ENCODE measurements at places on chromosomes 1 and 21.

DNA sequence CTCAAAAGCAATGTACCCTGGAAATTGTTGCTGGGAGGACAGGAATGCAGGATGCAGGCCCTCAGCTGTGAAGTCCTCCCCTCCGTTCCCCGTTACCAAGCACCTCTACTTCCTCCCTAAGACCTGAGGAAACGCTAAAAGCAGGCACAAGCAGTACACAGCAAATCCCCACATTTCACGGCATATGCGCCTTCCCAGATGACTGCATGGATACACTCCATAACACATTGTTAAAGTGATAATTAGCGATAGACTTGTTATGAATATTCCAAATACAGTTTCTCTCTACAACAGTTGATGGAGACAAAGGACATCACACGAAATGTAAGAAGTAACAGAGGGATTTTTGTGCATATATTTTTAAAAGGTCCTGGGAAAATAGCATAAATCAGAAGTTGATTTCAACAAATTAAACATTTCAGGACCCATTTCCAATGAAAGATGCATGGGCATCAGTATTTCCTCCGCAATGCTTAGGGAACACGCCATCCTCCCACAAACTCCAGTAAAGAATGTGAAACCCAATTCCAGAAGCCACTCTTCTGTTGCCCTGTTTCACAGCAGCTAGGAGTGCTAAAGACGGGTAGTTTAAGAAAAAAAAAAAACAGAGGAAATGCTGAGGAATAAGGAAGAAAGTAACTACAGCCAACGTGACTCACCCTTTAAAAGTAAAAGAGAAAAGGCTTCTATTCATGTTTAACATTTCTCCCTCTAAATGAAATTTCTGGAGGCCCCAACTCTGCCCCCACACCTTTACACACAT is 75.5 kb downstream of the HIVEP3 start:
- no peak for DNase-seq

- peak; percentile 58 for DNase-seq
Observed at GRCh38 chr1:95012389-95012788, 60.4 kb downstream of the ALG14 start.

DNA sequence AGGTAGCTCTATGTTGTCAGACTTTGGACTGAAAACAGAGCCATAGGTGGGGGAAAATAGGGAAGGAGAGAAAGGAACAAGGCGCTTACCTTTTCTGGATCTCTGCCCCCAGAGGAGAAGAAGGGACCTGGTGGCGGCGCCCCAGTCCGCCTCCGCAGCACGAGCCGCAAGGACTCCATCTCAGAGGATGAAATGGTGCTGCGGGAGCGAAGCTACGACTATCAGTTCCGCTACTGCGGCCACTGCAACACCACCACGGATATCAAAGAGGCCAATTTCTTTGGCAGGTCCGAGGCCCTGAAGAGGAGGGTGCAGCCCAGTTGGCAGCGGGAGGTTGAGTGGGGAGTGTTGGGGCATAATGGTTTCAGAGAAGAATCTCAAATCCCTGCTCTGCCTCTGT is 18.5 kb upstream of the TMEM222 start:
- no peak for DNase-seq

- DNase-seq: no peak
Observed at GRCh38 chr1:57164584-57164983, 198.8 kb upstream of the C8B start.

DNA sequence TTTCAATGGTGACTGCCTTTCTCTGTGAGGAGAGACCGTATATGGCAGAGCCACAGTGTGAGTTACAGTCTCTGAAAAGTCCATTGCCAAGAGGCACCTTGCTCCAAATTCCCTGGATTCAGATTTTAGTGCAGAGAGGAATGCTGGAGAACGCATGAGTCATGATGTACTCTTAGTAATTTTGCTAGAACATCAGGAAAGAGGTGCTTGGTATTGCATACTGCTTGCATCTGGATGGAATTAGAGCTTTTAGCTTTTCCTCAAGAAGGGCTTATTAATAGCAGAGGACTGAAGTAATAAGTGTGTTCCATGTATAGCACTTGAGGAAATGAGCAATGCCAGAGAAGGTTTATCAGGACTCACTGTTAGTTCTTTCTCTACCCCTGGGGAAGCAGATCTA is 40.5 kb upstream of the AKT3 start:
- peak; percentile 48 for DNase-seq

DNA sequence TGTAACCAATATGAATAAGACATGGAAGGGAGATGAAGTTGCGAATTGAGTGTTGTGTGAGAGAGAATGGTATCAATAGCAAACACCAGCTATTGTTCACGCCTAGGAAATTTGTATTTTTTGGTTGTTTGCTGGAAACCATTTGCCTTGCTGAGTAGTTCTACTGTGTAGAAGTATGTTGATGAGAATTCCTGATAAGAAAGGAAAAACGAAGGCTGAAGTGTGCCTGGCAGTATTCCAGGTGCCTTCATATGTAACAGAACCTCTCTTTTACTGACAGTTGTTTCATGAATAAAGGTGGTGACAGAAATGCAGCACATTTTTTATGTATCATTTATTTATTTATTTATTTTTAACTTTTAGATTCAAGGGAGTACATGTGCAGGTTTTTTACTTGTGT is 79.5 kb downstream of the SDCCAG8 start:
- peak; percentile 8 for DNase-seq

GRCh38 chr1:178724728-178725465 is at the start of gene RALGPS2:
TSS of gene RALGPS2 (plus strand) at chr1:178725244. CDS start at chr1:178776765, 51,521 bp downstream.
- DNase-seq: peak; percentile 68
